ENCODE measurements at places on chromosomes 7 and 10.
A peak's percentile ranks its signal among the peaks of the same experiment; 100 is the strongest.

DNA sequence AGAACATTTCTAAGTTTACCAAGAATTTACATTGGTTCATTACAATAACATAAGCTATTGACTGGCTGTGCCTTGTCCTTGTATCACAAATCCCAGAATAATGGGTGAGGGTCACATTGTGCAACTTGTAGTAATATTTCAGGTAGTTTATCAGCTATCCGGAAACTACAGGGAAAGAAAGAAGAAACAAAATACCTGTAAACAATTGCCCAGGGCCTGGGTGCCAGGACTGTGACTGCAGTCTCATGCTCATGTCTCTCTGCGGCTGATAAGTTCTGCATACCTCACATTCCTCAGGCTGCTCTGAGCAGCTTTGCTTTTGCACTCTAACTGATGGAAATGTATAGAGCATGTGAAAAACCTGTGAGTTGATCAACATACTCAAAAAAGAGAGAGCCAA lies 131.8 kb upstream of the TRIM24 start:
- no peaks in the 10 kb centered on the region for H3K36me3 ChIP-seq
- H3K4me3 ChIP-seq, result no peak overlapping the region
- H3K27ac ChIP-seq, result no peak overlapping the region
- H3K4me1 ChIP-seq, result no peaks in the 10 kb centered on the region
- no peak for DNase-seq

- DNase-seq, result peak; percentile 29
- peaks cover 4% of the 10 kb centered on the region for H3K27me3 ChIP-seq
- no peak overlapping the region for H3K4me3 ChIP-seq
- H3K27ac ChIP-seq, result peak overlapping the region; percentile 75
- peaks cover 45% of the 10 kb centered on the region for H3K4me1 ChIP-seq
- H3K36me3 ChIP-seq, result no peaks in the 10 kb centered on the region
Observed at GRCh38 chr10:12635127-12635541, 285.8 kb downstream of the CAMK1D start.

DNA sequence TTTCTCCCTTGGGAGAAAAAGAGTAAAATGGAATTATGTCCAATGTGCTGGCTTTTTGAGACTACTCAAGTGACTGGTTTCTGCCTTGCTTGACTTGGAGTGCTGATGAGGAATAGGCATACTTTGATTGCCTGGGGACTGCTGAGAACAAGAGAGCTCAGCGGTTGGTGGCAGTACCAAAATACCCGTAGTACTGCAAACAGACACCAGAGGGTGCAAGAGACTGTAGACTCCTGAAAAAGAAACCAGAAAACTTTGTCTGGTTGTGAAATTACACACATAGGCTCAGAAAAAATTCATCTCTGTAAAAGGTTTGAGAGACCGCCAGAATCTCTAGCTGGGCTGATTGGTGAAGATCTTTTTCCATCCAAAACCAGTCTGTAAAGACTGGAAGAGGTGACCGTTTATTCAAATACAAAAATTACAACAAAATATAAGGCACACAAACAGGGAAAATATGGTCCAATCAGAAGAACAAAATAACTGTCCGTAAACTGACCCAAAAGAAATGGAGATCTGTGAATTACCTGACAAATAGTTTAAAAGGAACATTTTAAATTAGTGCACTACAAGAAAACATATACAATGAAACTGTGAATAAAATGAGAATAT lies 18.5 kb downstream of the BICC1 start:
- H3K27me3 ChIP-seq, result no peaks in the 10 kb centered on the region
- DNase-seq, result peak; percentile 55
- H3K27ac ChIP-seq, result no peak overlapping the region
- H3K36me3 ChIP-seq, result no peaks in the 10 kb centered on the region
- H3K4me1 ChIP-seq, result no peaks in the 10 kb centered on the region

DNA sequence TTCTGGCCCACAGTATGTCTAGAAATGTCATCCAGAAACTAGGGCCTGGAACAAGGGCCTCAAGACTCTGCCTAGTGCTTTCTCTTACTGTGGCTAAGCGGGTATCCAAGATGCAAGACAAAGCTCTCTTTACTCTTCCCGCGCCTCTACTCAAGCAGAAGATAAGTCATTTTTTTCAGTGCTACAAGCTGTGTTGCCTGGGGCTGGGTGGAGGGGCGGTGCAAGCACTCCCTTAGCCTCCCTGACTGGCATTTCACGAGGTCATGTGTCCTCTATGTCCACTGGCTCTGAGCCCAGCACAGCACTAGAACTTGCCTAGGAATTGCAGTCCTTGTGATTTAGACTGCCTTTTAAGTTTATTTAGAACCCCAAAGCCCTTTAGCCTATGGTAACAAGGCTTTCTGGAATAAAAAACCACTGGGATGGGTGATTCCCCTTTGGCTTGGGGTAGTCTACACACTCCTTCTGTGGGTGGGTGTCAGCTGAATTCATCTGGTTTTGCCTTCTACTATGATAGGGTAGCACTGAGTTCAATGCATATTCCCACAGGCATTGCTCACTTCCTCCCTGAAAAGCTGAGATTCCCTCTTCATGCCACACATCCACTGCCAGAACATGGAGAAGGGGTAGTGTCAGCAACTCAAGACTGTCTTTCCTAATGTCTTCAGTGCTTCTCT lies 371.8 kb upstream of the KCND2 start:
- H3K4me3 ChIP-seq, result no peak overlapping the region
- H3K4me1 ChIP-seq, result no peaks in the 10 kb centered on the region
- H3K27me3 ChIP-seq, result no peaks in the 10 kb centered on the region
- no peak for DNase-seq
- no peak overlapping the region for H3K27ac ChIP-seq

GRCh38 chr7:15764010-15764409 lies 77.5 kb upstream of the MEOX2 start:
- no peak overlapping the region for H3K27ac ChIP-seq
- H3K36me3 ChIP-seq, result no peaks in the 10 kb centered on the region
- no peaks in the 10 kb centered on the region for H3K27me3 ChIP-seq
- H3K4me1 ChIP-seq, result no peaks in the 10 kb centered on the region

GRCh38 chr7:41940760-41941343 lies 238.0 kb upstream of the INHBA start:
- H3K4me1 ChIP-seq, result peaks cover 5% of the 10 kb centered on the region
- peak; percentile 62 for DNase-seq
- no peak overlapping the region for H3K4me3 ChIP-seq
- H3K36me3 ChIP-seq, result no peaks in the 10 kb centered on the region

- no peak overlapping the region for H3K27ac ChIP-seq
- H3K4me1 ChIP-seq, result no peaks in the 10 kb centered on the region
- no peaks in the 10 kb centered on the region for H3K27me3 ChIP-seq
- no peak overlapping the region for H3K4me3 ChIP-seq
- peaks cover 12% of the 10 kb centered on the region for H3K36me3 ChIP-seq
Observed at GRCh38 chr7:151566897-151567320, 47.2 kb upstream of the RHEB start.

- H3K36me3 ChIP-seq, result no peaks in the 10 kb centered on the region
- H3K27me3 ChIP-seq, result peaks cover 16% of the 10 kb centered on the region
- no peak overlapping the region for H3K27ac ChIP-seq
- H3K4me3 ChIP-seq, result no peak overlapping the region
Observed at GRCh38 chr7:135277161-135277560, 43.5 kb downstream of the STRA8 start.

- no peak overlapping the region for H3K4me3 ChIP-seq
- H3K27ac ChIP-seq, result no peak overlapping the region
- H3K4me1 ChIP-seq, result no peaks in the 10 kb centered on the region
- DNase-seq, result no peak
- H3K36me3 ChIP-seq, result no peaks in the 10 kb centered on the region
Observed at GRCh38 chr7:126001349-126001748, 1071.7 kb upstream of the POT1 start.

DNA sequence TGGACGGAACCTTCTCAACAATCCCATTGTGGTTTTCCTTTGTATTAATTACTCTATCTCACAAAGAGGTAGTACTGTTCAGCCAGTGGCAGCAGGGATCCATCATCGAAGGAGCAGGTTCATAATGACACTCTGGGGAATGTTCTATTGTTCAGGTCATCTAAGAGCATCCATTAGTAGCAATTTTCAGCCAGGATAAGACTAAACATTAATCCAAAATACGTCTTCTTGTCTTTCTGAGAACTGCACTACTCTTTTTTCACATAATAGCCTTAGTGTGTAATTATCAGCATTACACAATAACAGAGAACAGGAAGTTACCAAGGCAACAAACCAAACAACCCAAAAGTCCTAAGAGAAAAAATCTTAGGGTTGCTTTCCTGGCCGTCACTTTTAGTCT lies 259.5 kb upstream of the VWC2 start:
- H3K4me3 ChIP-seq, result no peak overlapping the region
- DNase-seq, result no peak
- no peak overlapping the region for H3K27ac ChIP-seq
- no peaks in the 10 kb centered on the region for H3K4me1 ChIP-seq
- H3K27me3 ChIP-seq, result no peaks in the 10 kb centered on the region
- no peaks in the 10 kb centered on the region for H3K36me3 ChIP-seq

GRCh38 chr10:34717429-34717828 lies 97.7 kb downstream of the PARD3 start:
- H3K36me3 ChIP-seq, result no peaks in the 10 kb centered on the region
- no peak for DNase-seq
- H3K4me3 ChIP-seq, result no peak overlapping the region
- H3K4me1 ChIP-seq, result peaks cover 3% of the 10 kb centered on the region

- no peak overlapping the region for H3K27ac ChIP-seq
- H3K36me3 ChIP-seq, result no peaks in the 10 kb centered on the region
- peaks cover 4% of the 10 kb centered on the region for H3K4me1 ChIP-seq
- no peak for DNase-seq
Observed at GRCh38 chr7:132730105-132730504, 153.8 kb upstream of the PLXNA4 start.

- no peak for DNase-seq
- peaks cover 6% of the 10 kb centered on the region for H3K27me3 ChIP-seq
- no peaks in the 10 kb centered on the region for H3K4me1 ChIP-seq
- H3K36me3 ChIP-seq, result no peaks in the 10 kb centered on the region
Observed at GRCh38 chr7:116463956-116464355, 35.6 kb upstream of the CAV2 start.

DNA sequence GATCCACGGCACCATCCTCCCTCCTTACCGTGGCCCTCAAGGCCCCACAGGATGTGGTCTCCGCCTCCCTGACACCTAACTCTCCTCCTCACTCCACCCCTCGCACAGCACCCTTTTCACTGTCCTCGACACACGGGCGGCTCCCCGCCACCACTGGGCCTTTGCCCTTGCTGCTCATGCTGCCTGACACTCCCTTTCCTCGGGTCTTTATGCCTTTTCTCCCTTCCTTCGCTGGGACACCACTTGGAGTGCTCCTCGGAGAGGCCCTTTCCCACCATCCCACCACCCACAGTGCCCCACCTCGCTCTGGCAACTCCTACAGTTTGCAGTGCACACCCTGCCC lies 7.9 kb upstream of the INMT start:
- peaks cover 18% of the 10 kb centered on the region for H3K4me1 ChIP-seq
- no peak overlapping the region for H3K4me3 ChIP-seq
- peaks cover 13% of the 10 kb centered on the region for H3K27me3 ChIP-seq
- DNase-seq, result no peak

Measured in activated naive CD4-positive, alpha-beta T cell treated with anti-CD3 and anti-CD28 coated beads, Interleukin-2, amount 10 ng/mL, durations not matched to agents 7 days and 5 days (primary cell).